ENCODE measurements at places on chromosomes 16 and 17. TPM values are rescaled to one million over a fixed set of nuclear protein-coding genes. Genes with fewer than 3 reads are reported as not detected.
A peak's percentile ranks its signal among the peaks of the same experiment; 100 is the strongest.

Gene RRAD
- 0.54 TPM for total RNA-seq

Gene CIAPIN1
- 103 TPM for total RNA-seq

Gene DNAH9
- total RNA-seq: 18.6 TPM

Gene HASPIN
- 22.9 TPM for total RNA-seq

Gene ASPA
- not detected for total RNA-seq

Gene TMEM94
- 117 TPM for total RNA-seq

Gene MYH13
- total RNA-seq: not detected

Gene WBP2
- 49.3 TPM for total RNA-seq

- DNase-seq: no peak
Observed at GRCh38 chr16:78624366-78624765, 524.9 kb downstream of the WWOX start.

- no peak for DNase-seq
Observed at GRCh38 chr17:82897514-82898249, 57.9 kb upstream of the ZNF750 start.

GRCh38 chr16:15482068-15482747 lies 47.8 kb downstream of the BMERB1 start:
- no peak for DNase-seq

GRCh38 chr17:52532373-52532772 lies 373.9 kb upstream of the CA10 start:
- DNase-seq: no peak

DNA sequence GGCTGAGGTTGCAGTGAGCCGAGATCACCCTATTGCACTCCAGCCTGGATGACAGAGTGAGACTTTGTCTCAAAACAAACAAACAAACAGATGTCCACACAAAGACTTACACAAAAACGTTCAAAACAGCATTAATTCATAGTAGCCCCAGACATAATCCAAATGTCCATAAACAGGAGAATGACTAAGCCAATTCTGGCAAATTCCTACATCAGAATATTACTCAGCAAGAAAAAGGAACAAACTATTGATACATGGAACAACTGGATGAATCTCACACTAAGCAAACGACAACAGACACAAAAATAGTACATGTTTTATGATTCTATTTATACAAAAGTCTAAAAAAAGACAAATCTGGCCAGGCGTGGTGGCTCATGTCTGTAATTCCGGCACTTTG lies 10.8 kb upstream of the KPNB1 start:
- no peak for DNase-seq

DNA sequence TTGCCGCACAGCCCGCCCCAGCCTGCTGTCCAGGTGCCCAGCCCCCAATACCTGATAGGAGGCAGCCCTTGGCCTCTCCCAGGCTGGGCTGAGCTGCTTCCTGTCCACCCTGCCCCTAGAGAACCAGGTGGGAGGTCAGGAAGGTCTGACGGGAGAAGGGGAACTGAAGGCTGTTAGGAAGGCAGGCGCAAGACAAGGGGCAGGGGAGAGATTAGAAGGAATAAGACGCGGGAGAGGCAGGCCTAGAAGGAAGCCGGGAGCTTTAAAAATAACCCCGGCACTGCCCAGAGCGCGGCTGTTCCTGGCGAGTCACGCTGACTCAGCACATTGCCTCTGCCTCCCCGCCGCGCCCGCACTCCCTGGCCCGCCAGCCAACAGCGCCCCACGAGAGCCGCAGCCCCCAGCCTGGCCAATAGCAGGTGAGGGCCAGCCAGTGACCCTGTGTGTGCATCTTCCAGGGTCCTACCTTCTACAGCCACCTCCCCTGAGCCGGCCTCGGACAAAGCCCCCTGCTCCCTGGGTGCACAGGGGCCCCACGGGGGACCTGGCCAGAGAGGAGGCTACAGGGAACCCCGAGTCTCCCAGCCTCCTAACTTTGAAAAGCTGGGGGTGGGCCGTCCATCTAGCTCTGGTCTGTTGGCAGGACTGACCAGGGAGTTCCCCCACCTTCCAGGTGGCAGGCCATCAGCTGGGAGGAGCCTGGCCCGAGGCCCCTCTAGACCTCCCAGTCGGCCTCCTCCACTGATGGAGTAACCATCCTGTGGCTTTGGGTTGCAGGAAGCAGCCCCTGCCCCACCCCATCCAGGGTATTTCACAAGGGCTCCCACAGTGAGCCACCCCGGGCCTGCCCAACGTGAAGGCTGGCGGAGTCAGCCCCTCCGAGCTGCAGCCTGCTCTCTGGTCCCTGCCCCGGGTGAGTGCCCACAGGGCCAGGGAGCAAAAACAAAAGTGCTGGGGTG lies 4.0 kb downstream of the MAFG start:
- DNase-seq: peak; percentile 44

GRCh38 chr16:72963533-72964315 lies 84.2 kb downstream of the ZFHX3 start:
- no peak for DNase-seq

GRCh38 chr16:55144651-55145050 lies 179.4 kb upstream of the IRX6 start:
- DNase-seq: no peak

DNA sequence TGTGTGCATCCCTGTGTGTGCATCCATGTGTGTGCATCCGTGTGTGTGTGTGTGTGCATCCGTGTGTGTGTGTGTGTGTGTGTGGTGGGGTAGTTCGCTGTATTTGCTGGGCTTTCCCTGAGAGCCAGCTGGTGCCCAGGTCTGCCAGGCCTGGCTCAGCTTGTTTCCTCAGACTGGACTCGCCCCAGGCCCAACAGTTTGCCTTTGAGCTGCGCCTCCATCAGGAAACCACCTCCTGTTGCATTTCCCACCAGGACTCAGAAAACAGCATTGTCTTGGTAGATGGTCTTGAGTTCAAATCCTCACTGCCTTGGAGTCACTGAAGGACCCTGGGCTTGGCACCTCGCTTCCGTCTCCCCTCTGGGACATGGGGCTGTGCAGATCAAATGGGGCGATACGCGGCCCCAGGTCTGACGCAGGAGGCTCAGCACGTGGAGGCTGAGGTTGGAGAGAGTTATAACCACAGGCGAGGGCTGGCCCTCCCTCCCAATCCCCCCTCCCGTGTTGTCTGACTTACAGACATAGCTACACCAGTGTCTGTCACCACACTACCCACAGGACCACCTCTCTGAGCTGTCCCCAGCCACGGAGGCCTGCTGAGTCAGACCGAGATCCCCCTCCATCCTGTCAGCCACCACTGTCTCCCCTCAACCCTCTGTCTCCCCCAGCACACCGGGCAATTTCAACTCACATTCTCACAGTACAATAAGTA lies 4.7 kb downstream of the ITGAE start:
- no peak for DNase-seq

DNA sequence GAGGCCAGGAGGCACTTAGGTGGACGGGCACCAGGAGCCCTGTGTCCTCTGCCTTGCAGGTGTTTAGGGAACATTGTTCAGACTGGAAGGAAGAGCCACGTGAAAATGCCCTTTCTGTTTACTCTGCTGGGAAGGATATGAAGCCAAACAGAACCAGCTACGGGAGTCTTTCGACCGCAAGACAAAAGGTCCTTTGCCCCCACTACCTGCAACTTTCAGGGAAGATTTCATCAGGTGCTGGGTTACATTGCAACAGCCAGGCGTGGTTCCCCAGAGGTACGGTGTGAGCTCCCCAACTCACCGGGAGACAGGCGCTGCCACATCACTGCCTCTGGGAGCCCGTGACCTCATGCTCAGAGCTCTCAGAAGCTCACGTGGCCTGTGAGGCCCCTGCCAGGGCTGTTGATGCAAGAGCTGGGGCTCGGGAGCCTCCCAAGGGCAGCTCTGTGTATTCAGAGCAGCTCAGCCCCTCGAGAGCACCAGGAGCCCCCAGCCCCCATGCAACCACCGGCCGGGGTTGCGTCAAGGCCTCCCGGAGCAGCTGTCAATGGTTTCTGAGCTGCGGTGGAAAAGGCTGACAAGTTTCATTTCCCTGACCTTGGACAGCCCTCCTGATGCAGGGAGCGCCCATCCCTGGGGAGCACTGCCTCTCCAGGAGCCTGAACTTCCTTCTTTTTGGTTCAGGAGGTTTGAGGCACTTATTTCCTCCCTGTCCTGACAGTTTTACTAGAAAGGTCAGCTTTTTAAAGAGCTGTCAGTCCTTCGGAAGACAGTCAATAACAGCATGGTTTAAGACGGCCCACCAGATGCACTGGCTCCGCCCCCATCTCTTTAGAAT lies 42.1 kb downstream of the TBC1D16 start:
- DNase-seq: peak; percentile 38

- DNase-seq: no peak
Observed at GRCh38 chr17:80195671-80196529, 24.2 kb downstream of the SGSH start.

DNA sequence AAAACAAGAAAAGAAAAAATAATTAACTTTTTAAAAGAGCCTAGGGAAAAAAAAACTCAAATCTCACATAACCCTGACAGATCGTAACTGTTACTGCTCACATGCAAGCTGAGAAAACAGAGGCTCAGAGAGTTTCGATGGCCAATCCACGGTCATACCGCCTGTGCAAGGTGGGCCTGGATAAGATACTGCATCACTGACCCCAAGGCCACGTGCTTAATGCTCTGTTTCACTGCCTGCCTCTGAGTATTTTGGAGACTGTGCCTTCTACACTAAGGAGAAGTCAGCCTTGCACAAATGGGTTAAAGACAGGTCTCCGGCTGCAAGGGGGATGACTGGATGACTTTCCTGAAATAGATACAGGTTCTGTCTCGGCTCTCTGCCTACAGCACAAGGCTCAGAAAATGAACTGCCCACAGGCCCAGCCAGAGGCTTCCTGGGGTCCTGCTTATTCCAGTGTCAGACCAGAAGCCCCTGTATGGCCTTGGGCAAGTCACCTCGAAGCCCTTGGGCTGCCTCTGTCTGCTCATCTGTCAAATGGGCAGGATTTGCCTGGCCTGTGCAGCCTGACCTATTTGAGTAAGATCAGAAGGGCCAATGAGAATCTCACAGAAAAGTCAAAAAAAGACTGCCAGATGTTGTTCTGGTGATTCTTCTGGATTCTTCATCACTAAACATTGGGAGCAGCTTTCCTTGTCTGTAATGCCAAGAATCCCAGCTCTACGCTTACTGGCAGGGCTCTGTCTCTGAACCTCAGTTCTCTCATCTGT lies 25.8 kb downstream of the CNGB1 start:
- no peak for DNase-seq

- DNase-seq: no peak
Observed at GRCh38 chr16:1336619-1337018, 3.2 kb downstream of the BAIAP3 start.

DNA sequence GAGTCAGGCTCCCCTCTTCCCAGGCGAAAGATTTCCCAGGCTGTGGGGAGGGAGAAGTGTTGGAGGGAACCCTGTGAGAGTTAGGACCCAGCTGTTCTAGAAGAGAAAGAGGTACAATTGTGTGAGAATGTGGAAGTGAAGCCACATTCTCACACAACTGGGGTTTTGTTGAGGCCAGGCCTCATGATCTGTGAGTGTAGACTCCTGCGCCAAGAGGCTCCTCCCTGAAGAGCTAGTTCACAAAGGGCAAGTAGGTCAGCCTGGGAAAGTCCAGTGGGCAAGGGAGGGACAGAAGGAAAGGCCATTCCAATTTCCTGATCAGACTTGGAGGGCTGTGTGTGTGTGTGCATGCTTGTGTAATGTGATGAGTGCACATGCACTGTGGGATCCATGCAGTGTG lies 15.2 kb downstream of the CD300LF start:
- DNase-seq: no peak

GRCh38 chr16:9311303-9311954 lies 220.0 kb downstream of the HAPSTR1 start:
- no peak for DNase-seq

- DNase-seq: no peak
Observed at GRCh38 chr17:77611791-77612502, 346.6 kb upstream of the TNRC6C start.

- no peak for DNase-seq
Observed at GRCh38 chr17:66552371-66552770, 250.0 kb downstream of the PRKCA start.

- no peak for DNase-seq
Observed at GRCh38 chr16:49465661-49466528, 92.3 kb downstream of the C16orf78 start.

- DNase-seq: peak; percentile 75
Observed at GRCh38 chr16:68040506-68041288, 17.6 kb downstream of the DUS2 start.

DNA sequence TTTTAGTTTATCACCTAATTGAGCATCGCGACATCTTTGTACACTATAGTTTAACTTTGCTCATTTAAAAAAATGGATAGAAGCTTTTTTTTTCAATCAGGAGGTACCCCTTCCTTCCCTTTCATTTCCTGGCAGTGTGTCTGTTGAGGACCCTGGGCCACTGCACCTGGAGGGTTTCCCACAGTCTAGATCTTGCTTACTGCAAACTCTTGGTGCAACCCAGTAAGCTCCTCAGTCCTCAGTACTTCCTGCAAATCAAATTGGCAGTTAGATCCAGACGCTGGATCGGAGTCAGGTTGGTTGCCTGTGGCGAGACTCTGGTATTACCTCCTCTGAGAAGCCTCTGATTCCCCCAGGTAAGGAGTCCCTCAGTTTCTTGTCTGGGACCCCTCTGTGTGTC lies 162.0 kb downstream of the RAB11FIP4 start:
- DNase-seq: no peak

DNA sequence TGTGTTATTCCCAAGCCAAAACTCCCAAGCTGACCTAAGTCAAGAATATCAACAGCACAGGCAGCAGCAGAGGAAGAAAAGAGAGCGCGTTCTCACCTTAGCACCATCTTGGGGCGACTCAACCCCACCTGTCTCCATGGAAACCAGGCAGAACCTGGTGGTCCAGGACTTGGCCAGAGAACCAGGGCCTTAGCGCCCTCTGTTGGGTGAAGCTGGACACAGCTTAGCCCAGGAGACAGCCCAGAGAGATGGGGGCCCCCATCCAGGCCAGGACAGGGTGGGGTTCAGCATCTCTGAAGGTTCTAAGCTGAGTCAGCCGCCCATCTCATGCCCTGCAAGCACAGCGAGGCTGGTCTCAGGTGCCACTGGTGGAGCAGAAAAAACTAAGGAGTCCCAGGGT lies 60.1 kb upstream of the TMEM132E start:
- DNase-seq: peak; percentile 11

Data from neural crest cell (in vitro differentiated cells).